ENCODE measurements at places on chromosomes 2 and 18.

DNA sequence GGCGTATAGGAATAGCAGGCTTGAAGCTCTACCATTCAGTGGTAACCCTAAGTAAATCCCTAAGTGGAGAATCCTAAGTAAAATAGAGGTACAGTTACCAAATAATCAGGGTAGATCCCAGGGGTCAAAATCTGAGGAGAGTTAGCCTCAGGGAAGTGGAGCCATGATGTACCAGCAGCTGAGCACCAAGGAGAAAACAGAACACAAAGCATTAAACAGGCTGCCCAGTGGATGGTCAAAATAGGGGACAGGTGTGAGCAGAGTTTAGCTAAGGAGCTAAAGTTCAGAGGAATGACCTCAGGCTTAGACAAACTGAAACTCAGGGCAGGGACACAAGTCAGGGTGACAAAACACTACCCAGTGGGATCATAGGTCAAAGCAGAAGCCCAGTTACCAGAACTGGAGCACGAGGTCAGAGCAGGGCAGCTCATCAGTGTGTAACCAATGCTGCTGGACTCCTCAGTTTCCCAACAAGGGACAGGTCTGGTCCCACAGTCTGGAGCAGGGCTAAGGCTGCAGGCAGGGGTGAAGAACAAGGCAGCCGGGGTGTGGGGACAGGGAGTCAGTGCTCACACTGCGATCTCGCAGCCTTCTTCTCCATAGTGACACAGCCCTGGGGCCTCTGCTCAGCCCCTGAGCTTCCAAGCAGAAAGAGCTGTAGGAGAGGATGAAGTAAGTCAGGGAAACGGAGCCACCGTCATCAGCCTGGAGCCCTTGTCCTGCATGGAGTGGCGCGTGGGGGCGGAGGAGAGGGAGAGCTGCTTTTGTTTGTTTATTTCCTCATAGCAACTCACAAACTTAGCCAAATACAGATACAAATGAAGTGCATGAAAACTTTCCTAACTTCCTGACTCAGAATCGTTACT is 264.0 kb downstream of the MREG start:
- DNase-seq = no peak

DNA sequence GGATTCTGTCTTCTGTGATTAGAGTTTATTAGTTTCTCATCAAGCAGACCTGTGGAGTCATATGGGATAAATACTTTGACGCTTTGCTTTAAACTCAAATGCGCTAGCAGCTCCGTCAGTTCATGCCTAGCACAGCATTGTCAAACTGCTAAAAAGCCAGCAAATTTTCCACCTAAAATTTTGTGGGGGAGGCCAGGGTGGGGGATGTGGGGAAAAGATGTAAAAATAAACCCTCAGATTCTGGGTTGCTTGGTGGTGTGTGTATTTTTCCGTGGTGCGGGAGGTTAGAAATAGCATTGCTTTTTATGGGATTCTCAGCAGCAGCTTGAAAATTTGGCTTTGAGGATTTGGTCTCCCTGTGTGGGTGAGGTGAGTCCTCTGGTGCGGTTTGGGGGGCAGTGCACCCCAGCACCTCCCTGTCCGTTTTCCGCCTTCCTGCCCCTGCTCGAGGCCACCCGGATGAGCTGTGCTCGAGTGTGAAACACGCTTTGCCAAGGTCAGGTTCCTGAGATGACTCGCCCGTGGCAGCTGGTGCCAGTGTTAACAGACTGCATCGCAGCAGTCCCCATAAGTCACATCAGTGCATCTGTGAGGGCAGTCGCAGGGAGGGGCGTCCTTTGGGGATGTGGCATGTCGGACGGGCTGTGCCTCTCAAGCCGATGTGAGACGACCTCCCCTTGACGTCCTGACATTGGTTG is 65.9 kb downstream of the LDLRAD4 start:
- DNase-seq = no peak

GRCh38 chr2:120503793-120504571 is 158.0 kb downstream of the INHBB start:
- no peak for DNase-seq

DNA sequence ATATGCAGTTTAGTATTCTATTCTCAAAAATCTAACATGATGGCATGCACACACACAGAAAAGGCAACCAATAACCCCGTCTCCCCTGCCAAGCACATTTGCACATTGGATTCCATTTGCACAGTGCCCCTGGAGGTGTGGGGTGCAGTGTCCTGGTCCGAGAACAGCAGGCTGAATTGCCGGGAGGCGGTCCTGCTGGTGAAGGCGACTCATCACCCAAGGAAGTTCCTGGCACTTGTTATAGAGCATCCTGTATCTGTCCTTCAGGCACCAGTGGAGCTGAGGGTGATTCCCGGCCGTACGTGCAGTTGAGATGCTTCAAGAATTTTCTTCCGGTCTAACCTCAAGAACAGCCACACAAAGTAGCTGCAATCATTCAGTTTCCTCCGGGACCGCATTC is 73.0 kb upstream of the RAB12 start:
- no peak for DNase-seq

DNA sequence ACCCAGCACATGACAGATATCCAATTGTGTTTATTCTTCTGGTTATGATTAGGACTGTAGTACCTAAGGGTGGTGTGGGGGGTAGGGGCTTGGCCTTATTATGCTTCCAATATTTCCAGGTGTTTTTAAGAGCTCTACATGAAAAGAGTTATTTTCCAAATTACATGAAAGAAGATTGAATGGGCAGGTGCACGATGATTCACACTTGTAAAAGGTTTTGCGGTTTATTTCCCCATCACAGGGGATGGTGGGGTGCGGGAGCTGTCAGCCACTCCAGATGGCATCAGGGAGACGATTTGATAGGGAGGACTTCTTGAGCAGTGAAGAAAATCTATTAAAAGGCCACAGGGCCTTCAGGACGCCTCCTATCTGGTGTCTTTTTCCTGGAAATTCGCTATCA is 15.1 kb upstream of the CCBE1 start:
- DNase-seq = no peak

DNA sequence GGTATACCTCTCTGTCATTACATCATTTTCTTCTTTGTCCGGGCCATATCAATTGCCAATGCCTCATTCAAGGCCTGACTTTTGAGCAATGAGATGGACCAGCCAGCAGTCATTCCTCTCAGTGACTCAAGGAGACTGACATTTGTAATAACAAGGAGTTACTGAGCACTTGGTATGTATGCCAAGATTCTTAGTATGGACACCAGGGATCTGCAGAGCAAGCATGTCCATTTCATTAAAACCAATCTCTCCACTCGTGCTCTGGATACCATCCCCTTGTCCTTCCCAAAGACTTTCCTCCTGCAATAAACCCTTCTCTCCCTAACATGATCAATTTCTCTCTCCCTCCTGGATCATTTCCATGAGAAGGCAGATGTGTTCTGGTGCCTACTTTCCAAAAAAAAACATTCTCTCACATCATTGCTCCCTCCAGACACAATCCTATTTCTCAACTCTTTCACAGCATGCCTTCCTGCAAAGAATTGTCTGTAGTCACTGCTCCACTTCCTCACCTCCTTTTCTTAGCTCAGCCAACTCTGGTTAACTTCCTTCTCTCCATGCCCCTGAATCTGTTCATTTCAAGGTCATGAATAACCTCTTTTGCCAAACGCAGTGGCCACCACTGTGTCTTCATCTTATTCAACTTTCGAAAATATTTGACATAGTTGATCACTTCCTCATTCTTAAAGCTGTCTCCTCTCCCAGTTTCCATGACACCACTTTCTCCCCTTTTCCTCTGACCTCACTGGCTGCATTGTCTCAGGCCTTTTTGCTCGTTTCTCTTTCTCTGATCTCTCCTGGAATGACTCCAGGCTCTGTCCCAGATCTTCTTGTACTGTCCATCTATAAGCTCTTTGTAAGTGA is 102.8 kb upstream of the CYP1B1 start:
- DNase-seq = peak; percentile 90

DNA sequence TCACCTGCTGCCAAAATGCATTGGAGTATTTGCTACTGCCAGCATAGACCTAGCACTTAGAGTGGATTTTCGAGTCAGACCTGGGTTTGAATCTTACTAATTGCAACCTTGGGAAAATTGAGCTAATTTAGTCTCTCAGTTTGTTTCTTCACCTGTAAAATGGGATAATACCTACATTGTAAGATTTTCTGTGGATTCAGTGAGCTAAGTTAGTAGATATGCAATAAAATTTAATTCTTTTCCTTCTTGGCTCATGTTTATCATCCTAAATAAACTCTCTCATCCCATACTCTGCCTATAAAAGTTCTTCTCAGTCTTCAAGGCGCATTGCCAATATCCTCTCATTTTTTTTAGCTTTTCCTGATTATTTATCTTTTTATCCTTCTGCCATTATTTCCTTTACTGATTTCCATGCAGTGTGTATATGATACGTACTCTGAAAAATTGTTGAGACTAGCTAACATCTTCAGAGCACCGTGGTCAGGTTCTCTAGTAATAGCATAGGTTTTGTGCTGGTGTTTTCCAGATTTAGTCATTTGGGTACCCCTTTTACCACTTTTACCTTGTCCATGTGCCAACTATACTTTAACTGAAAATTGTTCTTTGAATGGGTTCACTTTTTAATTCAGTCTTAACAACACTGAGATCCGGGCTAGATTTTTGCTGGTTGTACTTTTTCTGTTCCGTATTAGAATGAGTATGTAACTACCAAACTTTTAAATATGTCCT is 7.3 kb downstream of the CEP192 start:
- DNase-seq = no peak

DNA sequence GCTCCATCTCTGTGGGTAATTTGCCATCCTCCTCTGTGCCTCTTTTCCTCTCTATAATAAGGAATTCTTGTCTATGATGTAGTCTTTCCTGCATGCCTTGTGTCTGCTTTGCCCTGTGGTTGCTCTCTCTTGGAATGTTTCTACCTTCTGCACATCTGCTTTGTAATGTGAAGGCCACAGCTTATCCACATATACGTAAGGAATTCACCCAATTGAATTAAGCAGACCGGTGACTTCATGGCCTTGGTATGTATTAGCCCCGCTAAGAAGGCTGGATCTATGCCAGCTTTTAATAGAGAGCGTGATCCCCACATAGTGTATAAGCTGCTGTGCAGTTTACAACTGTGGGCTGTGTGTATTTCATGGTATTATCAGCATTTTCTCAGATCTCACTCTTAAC is 274.7 kb downstream of the RNF144A start:
- DNase-seq = peak; percentile 49

DNA sequence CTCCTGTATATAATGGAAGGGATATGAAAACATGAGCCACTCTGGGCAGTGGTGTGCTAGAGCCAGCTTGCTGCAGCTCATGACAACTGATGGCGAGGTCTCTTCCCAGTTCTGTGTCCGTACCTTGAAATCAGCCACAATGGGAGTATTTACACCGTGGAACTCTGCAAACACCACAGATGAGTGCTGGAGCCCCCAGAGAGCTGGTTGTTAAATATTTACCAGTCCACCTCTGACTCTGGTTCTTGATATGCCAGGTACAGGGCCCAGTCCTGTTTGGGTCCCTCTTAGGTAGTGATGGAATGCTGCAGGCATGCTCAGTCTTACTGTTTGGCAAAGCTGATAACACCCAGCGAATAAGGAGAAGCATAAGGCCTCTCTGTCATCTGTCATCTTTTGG is 116.1 kb upstream of the GLI2 start:
- DNase-seq = no peak

DNA sequence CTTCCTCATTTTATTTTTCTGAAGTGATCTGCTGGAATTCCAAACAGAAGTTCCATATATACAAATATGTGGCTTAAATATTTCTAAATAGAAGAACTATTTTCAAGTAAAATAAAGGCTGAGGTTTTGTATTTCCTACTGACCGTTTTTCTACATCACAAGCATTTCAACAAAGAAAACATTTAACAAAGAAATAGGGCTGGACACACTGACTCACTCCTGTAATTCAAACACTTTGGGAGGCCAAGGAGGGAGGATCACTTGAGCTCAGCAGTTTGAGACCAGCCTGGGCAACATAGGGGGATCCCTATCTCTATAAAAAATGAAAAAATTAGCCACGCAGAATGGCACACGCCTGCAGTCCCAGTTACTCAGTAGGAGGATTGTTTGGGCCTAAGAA is 44.6 kb downstream of the TANK start:
- DNase-seq = no peak

GRCh38 chr2:147829106-147829505 is 15.7 kb upstream of the ACVR2A start:
- no peak for DNase-seq

DNA sequence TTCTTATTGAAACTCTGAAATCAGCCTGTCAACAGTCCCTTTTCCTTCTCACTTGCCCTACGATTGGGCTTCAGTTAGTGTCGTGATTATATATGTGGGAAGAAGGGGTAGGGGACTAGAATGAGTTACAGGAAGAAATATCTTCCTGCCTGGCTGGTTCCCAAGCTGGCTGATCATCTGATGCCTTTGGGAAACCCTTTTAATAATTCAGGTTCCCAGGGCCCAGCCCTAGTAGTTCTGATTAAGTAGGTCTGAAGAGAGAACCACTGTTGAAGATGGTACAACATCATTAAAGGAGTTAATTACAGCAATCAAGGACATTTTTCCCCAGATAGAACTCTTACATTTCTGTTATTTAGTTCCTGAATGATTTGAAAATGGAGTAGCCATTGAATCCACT is 110.1 kb upstream of the EML6 start:
- DNase-seq = no peak

GRCh38 chr2:151833984-151834383 is 5.8 kb upstream of the ARL5A start:
- no peak for DNase-seq

DNA sequence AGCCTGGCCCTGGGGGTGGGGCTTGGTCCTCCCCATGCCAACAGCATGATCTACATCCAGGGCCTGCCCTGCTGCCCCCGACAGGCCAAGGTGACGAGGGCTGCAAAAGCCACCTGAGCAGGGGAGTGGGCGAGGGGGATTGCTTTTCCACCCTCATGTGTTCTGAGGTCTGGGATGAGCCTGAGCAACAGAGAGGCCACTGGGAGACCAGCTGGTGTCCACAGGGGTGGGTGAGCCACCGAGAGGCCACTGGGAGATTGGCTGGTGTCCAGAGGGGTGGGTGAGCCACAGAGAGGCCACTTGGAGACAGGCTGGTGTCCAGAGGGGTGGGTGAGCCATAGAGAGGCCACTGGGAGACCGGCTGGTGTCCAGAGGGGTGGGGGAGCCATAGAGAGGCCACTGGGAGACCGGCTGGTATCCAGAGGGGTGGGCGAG is 147.4 kb upstream of the GPC1 start:
- no peak for DNase-seq

DNA sequence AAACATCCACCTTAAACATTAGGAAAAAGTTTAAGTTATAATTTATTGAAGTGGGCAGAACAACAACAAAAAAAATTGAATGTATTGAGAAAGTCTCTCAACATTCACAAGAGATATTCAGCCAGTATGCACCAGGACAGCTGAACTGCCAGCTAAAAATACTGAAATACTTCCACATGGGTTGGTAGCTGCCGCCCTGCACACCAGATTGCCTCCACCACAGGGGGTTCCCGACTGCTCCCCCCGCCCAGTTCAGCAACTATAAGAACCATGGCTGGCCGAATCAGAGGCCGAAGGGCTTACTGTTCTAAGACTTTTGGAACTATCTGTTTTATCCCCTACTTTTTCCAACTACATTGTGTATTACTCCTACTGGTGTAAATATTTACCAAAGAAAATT is 150.0 kb upstream of the LRP1B start:
- DNase-seq = no peak

DNA sequence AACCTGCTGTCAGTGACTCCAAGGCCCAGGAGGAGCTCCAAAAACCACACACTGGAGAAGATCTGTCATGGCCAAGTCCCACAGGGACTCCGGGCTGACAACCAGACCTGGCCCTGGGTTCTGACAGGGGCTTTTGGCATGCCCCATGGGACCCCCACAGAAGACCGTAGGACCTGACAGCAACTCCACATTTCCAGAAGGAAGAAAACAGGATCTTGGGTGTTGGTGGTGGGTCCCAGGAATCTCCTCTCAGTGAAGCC is 275.9 kb upstream of the HS6ST1 start:
- DNase-seq = no peak

Measured in COLO829 (cell line).